ENCODE measurements at places on chromosomes 6 and 20. TPM values are rescaled to one million over a fixed set of nuclear protein-coding genes. Genes with fewer than 3 reads are reported as not detected.

Gene SLC26A8
- 5.7 TPM for total RNA-seq

Gene CRISP3
- under 0.01 TPM for total RNA-seq

DNA sequence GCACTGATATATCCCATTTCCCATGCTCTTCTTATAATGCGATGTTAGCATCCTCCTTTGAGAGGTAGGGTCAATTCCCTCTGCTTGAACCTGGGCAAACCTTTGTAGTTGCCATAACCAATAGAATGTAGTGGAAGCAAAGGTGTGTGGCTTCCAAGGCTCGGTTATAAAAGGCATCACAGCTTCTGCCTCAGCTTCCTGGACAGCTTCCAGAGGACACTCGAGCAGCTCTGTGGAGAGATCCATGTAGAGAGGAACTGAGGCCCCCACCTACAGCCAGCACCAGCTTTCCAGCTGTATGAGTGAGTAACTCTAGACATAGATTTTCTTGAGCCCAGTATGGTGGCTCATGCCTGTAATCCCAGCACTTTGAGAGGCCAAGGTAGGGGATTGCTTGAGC, 36.7 kb downstream of the FGD2 start:
- no peak for DNase-seq

GRCh38 chr6:52636830-52637229, 34.1 kb upstream of the TMEM14A start:
- DNase-seq: no peak

- no peak for DNase-seq
Observed at GRCh38 chr6:19697744-19698290, 139.4 kb upstream of the ID4 start.

DNA sequence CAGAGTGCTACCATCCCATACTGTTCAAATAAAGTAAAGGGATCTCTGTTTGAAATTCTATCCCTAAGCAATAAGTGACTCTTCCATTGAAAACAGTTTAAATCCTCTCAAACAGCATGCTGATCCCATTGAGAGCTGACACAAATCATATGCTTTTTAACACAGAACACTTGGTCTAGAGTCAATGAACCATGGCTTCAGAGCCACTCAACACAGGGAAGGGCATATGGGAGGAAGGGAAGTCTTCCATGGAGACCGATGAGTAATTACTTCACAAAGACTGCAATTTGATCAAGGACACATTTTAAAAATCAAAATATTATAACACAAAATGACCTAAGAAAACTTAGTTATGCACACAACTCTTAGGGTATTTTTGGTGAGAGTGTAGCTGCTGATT, 1073.0 kb upstream of the MAP3K7 start:
- DNase-seq: no peak

All from frontal cortex (tissue), 4 donors.